DND-41 (cell line): ENCODE measurements at places on chromosomes 3 and 15.

- peak within 1 kb of the TSS; percentile 90 for H3K4me3 ChIP-seq
- no peaks in the 10 kb centered on the region for H3K27me3 ChIP-seq
- H3K36me3 ChIP-seq = no peaks in the 10 kb centered on the region
- peaks cover 42% of the 10 kb centered on the region for H3K4me1 ChIP-seq
- DNase-seq = peak; percentile 88
Observed at GRCh38 chr3:180036671-180037455, at the start of gene PEX5L. PEX5L (minus strand) TSS chr3:180036937; CDS start chr3:180036599, 338 bp downstream.

GRCh38 chr15:51970132-51970817, 1.3 kb downstream of the LEO1 start:
- peak overlapping the region; percentile 94 for H3K27ac ChIP-seq
- H3K4me1 ChIP-seq = peaks cover 24% of the 10 kb centered on the region
- peaks cover 7% of the 10 kb centered on the region for H3K36me3 ChIP-seq
- DNase-seq = no peak
- peak overlapping the region; percentile 77; the same call in 1 of the 2 replicates for H3K4me3 ChIP-seq

- H3K27ac ChIP-seq = no peak overlapping the region
- peaks cover 3% of the 10 kb centered on the region for H3K27me3 ChIP-seq
- no peak overlapping the region for H3K4me3 ChIP-seq
- no peak for DNase-seq
- no peaks in the 10 kb centered on the region for H3K36me3 ChIP-seq
- no peaks in the 10 kb centered on the region for H3K4me1 ChIP-seq
Observed at GRCh38 chr15:38868326-38869114, 303.9 kb upstream of the RASGRP1 start.

DNA sequence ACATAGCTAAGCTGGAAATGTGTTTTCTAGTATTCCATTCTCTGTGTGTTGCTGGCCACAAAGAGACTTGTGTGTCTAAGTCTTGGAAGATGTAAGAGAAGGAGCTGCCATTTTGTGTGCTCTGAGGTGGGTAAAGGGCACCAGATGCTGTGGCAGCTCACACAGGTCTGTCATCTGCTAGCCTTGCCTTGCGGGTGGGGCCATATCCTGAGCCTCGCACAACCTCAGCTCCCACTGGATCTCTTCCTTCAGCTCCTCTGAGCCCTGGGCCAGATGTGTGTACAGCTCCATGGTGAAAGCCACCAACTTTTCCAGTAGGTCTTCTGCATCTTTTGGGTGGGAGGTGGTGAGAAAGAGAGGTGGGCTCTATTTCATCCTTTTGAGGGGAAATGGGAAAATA, 6.7 kb upstream of the TMC3 start:
- H3K27me3 ChIP-seq = no peaks in the 10 kb centered on the region
- no peaks in the 10 kb centered on the region for H3K36me3 ChIP-seq
- DNase-seq = no peak
- H3K27ac ChIP-seq = no peak overlapping the region

DNA sequence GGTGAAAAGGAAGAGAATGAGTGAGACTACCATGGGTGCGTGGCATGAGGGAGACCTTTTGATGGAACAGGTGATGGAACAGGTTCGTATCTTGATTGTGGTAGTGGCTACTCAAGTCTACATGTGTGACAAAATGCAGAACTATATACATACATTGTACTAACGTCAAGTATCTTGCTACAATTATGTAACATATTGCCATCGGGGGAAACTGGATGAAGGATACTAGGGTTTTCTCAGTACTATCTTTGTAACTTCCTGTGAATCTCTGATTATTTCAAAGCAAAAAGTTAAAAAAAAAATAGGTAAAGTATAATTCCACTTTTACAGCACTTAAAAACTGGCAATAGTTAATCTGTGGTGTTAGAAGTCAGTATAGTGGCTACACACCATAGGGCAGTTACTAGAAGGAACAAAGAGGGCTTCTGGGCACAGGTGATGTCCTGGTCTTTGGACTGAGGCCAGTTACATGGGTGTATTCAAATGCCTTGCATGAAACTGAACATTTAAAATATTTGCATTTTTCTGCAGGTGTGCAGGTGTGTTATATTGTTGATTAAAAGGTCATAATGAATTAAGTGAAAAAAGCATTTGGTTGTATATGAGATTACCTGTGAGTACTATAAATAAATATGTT, 61.4 kb downstream of the LRRK1 start:
- H3K36me3 ChIP-seq = no peaks in the 10 kb centered on the region
- H3K4me3 ChIP-seq = no peak overlapping the region
- DNase-seq = no peak
- H3K27ac ChIP-seq = no peak overlapping the region

DNA sequence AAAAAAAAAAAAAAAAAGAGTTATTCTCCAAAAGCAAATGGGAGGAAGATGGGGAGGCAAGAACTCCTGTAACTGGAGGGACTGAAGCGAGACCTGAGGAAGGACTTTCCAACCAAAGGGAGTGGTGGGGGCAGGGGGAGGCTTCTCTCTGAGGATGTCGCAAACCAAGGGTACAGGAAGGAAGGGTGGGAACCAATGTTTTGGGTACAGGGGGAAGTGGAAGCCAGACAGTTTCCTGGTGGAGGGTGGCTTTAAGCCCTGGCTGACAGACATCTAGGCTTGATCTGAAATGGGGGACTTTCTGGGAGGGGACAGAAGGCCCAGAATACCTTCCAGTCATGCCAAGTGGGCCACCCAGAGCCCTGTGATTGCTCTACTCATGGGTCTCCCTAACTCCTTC, 27.0 kb downstream of the VIPR1 start:
- H3K4me1 ChIP-seq = no peaks in the 10 kb centered on the region
- H3K36me3 ChIP-seq = no peaks in the 10 kb centered on the region
- DNase-seq = no peak
- no peak overlapping the region for H3K27ac ChIP-seq
- no peaks in the 10 kb centered on the region for H3K27me3 ChIP-seq
